ENCODE measurements at places on chromosomes 6 and 20.
A peak's percentile ranks its signal among the peaks of the same experiment; 100 is the strongest.

DNA sequence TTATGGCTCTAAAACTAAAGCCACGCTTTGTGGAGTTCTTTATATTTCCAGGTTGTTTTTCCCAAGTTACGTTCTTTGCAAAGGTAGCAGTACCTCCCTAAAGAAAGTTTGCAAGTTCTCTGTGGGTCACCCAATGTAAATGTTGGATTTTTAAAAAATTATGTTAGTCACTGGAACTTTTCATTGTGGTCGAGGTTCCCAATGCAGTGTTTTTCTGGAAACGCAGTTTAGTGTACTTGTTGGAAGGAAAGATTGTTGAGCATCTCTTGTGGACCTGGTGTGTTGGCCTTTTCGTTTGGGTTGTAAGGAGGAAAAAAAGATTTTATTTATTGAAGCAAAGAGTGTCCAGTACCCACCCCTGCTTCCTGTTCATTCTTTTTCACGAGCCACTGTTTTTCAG is 1.4 kb downstream of the TOP1 start:
- no peak for ATAC-seq

- ATAC-seq, result no peak
Observed at GRCh38 chr20:31963889-31964288, 4.1 kb upstream of the XKR7 start.

GRCh38 chr20:9417665-9418064 is 96.7 kb upstream of the LAMP5 start:
- no peak for ATAC-seq

DNA sequence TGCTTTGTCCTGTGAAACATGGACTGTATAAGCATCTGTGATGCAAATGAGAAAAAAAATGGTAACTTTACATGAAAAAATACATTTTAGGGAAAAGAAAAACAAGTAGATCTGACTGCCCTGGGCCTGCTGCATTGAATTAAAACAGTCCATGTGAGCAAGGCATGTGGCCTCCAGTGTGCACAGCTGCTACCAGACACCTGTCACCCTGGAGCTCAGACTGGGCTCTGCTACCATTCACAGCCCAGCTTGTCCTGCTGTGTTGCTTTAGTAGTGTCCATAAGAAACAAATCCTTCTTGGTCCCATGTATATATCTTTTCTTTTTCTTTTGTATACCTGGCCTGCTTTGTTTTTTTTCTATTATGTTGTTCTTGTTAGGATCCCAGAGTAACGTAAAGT is 315.9 kb downstream of the NKAIN2 start:
- no peak for ATAC-seq

GRCh38 chr20:63381781-63382431 is 20.8 kb upstream of the CHRNA4 start:
- peak; percentile 63 for ATAC-seq

DNA sequence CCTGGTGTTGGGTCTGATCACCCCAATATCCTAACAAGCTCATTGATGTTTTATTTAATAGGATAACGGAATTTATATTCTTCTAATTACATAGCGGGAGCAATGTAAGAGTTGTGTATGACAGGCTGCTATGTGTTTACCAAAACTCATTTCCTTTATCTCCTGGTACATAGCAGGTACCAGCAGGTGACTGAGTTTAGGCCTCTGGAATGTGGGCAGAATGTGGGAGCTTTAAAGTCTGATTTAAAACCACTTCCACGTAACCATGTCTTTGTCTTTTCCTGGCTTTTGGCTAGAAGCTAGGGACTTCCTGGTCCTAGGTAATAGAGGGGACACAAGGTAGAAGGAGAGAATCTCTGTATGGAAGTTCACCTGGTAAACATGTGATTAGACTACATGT is 504.6 kb upstream of the SYNCRIP start:
- ATAC-seq, result no peak

GRCh38 chr20:37670351-37670791 is 23.5 kb upstream of the CTNNBL1 start:
- ATAC-seq, result peak; percentile 93

GRCh38 chr20:2331106-2331505 is 35.3 kb downstream of the TGM3 start:
- no peak for ATAC-seq

DNA sequence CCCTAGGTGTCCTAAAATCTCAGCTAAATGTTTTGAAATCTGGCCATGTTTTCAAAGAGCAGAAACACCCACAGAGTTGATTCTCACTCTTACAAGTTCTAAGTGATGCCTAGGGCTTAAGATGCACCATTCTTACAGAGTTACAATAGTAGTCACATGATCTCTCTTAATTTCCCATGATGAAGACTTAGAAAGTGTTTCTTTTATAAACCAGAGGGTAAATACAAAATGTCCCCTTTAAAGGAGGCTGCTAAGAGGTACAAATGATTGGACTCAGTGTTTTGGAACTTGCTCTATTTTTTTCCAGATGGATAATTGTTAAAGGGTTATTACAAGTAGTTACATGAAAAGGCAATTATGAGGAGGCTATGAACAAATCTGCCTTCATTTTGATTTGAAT is 244.6 kb downstream of the GRM1 start:
- no peak for ATAC-seq

- ATAC-seq, result no peak
Observed at GRCh38 chr6:142481466-142481865, 179.7 kb downstream of the ADGRG6 start.

- ATAC-seq, result no peak
Observed at GRCh38 chr20:4401601-4402000, 320.1 kb upstream of the PRND start.

DNA sequence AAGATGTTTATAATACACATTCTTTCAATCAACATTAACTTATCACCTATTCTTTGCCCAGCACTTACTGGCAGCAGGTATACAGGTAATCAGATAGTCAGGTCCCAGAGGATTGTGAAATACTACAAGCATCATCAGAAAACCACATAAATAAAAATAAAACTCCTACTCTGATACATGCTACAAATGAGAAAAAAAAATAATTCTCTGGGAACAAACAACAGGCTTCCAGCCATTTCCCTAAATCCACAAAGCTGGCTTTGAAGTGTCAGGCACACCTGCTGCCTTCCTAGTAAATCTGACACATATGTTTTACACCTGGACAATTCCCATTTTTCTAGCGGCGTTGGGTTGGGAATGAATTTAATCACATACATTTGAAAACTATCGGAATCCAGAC is 384.5 kb upstream of the CDH4 start:
- no peak for ATAC-seq

- peak; percentile 69 for ATAC-seq
Observed at GRCh38 chr20:45037050-45037449, 63.9 kb downstream of the KCNS1 start.

- no peak for ATAC-seq
Observed at GRCh38 chr6:22764496-22764895, 195.1 kb downstream of the HDGFL1 start.

- ATAC-seq, result no peak
Observed at GRCh38 chr20:40641202-40641601, 47.8 kb downstream of the MAFB start.

DNA sequence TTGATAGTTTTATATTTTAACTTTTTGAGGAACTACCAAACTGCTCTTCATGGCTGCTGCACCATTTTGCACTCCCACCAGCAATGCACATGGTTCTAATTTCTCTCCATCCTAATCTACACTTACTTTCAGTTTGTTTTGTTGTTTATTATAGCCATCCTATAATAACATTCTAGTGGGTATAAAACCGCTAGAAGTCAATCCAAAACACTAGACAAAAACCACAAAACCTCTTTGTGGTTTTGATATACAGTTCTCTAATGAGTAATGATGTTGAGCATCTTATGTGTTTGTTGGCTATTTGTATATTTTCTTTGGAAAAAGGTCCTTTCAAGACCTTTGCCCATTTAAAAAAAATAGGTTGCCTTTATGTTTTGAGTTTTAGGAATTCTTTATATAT is 5.6 kb downstream of the RPP21 start:
- no peak for ATAC-seq

GRCh38 chr6:94600636-94601035 is 976.7 kb upstream of the MANEA start:
- no peak for ATAC-seq

- peak; percentile 13 for ATAC-seq
Observed at GRCh38 chr6:159760602-159761057, 1.2 kb upstream of the ACAT2 start.

GRCh38 chr6:56677559-56677958 is 34.9 kb upstream of the DST start:
- peak; percentile 64 for ATAC-seq

- peak; percentile 59 for ATAC-seq
Observed at GRCh38 chr20:5056801-5057599, 55.7 kb upstream of the SLC23A2 start.

- ATAC-seq, result no peak
Observed at GRCh38 chr20:31712112-31712553, 10.5 kb downstream of the BCL2L1 start.

DNA sequence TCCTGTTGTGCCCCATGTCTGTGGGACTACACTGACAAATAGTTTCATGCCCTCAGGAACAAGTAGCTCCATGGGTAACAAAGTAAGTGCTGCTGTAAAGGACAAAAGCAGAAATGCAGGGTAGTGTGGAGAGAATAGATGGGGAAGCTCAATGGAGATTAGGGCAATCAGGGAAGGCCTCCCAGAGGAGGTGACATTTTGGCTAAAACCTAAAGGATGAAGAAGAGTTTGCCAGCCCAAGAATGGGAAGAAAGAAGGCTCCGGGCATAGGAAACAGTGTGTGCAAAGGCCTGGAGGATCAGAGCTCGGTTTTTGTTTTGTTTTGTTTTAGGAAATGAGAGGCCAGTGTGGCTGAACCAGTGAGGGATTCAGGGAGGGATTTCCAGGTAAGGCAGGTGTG is 43.6 kb upstream of the FAM83D start:
- ATAC-seq, result no peak

- no peak for ATAC-seq
Observed at GRCh38 chr6:130624046-130624445, 203.2 kb upstream of the SMLR1 start.

DNA sequence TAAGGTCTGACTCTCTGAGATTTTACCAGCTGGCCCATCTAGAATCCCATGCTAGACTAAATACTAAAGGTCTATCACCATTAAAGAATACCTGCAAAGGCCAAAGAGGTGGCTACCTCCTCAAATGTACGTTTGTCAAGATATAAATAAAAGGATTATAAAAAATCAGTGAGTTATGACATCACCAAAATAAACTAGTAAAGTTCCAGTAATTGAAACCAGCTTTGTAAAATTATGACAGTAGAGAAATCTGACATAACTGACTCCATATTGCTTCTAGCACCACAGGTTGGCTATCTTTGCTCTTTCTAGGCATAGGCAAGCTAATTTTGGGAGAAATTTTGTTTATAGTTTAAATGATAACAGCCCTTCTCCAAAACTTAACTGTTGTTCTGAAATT is 536.3 kb downstream of the TFAP2A start:
- ATAC-seq, result no peak

DNA sequence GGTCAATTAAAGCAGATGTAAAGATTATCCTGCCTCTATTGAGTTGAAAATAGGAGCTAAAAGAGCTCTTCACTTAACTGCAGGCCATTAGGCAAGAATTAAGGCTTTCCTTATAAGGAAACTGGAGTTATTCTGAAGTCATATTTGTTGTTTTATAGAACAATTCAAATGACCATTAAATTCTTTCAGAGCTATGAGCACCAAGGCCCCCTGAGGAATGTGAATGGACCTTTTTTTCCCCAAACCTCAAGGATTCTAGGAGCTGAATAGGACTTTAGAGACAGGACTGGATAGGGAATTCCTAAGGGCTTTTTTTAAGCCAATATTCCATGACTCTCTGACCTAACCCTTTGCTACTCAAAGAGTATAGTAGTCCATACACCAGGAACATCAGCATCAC is 565.7 kb upstream of the BTBD3 start:
- ATAC-seq, result no peak

GRCh38 chr6:70107852-70108629 is 194.8 kb downstream of the COL9A1 start:
- ATAC-seq, result peak; percentile 65

- ATAC-seq, result no peak
Observed at GRCh38 chr6:143333081-143333480, 117.4 kb downstream of the ADAT2 start.

DNA sequence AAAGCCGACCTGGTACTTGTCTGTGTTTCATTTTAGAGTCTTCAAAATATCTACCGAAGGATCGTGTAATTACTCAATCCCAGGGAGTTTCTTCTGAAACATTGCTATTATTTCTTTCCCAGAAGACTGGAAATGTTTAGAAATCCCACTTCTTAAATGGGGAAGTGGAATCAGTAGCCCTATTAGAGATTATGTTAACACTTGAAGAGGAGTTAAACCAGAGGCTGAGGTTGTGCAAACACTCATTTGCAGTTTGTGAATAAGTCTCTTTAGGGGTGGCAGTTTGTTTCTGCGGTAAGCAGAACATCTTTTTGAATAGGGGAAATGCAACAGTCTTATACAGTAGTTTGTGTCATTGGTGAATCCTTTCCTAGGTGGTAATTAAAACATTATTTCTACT is 21.3 kb downstream of the DSP start:
- ATAC-seq, result no peak

DNA sequence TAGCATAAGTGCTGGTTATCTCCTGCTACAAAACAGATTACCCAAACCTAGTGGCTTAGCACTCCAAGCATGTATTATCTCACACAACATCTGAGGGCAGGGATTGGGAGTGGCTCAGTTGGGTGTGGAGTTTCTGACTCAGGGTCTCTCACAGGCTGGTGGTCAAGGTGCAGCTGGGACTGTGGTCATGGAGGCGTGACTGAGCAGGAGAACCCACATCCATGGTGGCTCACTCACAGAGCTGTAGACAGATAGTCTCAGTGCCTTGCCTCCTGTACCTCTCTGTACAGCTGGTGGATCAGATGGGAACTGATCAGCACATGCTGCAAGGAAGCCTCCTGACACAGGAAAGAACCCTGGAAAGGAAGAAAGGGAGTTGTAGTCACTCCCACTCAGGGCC is 83.1 kb upstream of the CST7 start:
- no peak for ATAC-seq
